ENCODE measurements at places on chromosomes 16 and 17.

DNA sequence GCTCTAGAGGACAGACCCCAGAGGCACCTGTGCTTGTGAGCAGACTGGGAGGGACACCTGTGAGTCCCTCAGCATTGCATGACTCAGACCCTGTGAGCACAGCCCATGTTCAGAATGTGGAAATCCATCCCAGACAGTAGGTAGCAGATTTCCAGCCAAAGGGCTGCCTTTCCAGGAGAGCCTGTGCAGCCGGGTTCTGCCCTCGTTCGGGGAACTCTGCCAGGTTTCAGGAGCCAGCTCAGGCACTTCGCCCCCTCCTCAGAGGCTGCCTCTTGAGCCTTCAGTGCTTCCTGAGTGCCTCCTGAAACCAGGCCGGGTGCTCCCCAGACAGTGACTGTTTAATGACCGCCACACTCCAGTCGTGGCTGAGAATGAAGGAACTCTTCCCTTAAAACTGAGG lies 23.3 kb upstream of the SDR42E2 start:
- DNase-seq: no peak

DNA sequence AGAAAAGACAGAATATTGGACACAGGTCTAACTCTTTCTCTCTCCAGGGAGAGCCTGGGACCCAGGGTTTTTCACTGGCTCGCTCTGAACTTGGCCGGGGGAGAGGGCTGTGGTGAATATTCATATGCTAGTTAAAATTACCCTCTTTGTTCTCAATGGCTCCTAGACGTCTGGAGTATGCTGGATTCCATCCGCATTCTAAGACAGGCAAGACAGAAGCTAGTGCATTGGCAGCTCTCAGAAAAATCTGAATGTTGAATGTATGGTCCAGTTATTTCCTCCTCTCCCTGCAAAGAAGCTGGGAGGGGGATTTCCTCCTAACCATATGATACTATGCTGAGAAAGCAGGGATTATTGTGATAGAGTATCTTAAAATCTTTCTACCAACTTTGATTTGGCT lies 5.6 kb upstream of the KRT34 start:
- no peak for DNase-seq

- no peak for DNase-seq
Measured at GRCh38 chr17:65230040-65230439, 92.9 kb downstream of the RGS9 start.

GRCh38 chr17:80330276-80330675 lies 69.6 kb downstream of the RNF213 start:
- DNase-seq: no peak

DNA sequence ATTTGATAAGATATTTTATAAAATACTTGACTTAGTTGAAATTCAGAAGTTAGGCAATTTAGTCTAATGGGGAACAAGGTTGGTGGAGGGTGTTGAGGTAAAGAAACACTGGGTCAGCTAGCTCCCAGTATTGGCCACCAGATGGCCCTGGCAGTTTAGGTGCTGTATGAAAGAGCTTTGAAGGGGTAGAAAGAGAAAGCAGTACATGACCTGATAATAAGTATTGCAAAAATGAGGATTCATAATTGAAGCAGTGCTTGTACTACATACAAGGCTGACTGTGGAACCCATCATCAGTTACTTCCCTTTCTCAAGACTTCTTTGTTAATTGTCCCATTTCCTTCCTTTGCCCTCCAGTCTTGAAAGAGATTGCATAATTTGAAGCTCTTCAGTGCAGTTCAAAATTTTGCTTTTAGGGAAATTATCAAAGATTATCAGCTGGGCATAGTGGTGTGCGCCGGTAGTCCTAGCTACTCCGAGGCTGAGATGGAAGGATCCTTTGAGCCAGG lies 29.4 kb downstream of the TANC2 start:
- DNase-seq: no peak

DNA sequence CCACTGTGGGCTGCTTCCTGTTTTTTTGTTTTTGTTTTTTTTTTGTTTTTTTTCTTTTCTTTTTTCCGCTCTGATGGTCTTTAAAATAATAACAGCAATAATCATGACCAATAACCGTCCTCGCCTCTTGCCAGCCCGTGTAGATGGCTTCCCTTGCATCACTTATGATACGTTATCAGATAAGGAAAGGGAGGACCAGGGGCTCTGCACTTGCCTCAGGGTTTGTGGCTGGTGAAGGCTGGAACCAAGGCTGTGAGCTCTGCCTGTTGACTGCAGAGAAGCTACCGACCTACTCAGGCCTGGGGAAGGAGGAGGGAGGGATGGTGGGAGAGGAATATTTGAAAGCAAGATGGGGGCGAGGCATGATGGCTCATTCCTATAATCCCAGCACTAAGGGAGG lies 114.0 kb upstream of the SDK2 start:
- no peak for DNase-seq

DNA sequence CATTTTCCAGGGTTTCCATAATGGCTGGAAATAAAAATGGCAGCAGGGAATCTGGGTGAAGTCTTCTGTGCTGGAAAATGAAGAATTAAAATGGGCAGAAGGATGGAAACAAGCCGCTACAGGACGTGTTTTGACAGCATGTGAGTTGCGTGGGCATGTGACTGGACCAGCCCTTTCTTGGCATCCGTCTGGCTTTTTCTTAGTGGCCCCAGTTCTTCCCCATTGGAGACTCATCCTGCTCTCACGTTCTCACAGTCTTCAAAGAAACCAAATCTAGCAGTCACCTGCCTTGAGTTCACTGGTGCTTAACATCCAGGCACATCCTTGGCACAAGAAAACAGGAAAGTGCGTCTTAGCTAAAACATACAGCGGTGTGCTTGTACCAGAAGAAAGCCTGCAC lies 180.2 kb upstream of the CACNG5 start:
- DNase-seq: no peak

DNA sequence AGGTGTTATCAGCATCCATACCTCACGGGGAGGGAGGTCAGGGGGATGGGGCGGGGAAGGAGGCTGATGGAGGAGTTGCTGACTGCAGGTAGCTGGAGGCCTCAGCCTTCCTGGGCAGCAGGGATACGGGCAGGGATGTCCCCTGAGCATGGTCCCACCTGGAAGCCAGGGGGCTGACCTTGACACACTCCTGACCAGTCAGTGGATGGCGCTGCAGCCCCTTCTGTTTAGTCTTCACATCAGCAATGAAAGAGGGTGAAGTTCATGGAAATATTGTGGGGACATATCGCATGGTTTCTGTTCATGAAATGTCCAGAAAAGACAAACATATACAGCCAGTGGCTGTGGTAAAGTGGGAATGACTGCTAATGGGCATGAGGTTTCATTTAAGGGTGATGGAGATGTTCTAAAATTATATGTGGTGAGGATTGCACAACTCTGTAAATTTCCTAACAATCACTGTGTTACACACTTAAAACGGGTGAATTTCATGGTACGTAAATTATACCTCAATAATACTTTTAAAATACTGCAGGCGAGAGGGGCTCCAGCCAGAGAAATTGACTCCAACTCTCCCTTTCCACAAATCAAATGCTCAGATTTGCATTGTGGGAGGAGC lies 489.6 kb downstream of the CDH13 start:
- DNase-seq: no peak

- DNase-seq: no peak
Measured at GRCh38 chr16:23502466-23502865, 7.8 kb downstream of the GGA2 start.

- no peak for DNase-seq
Measured at GRCh38 chr16:85027958-85028684, 526 bp downstream of the KIAA0513 start.

- no peak for DNase-seq
Measured at GRCh38 chr17:34822007-34822739, 139.1 kb downstream of the CCT6B start.

DNA sequence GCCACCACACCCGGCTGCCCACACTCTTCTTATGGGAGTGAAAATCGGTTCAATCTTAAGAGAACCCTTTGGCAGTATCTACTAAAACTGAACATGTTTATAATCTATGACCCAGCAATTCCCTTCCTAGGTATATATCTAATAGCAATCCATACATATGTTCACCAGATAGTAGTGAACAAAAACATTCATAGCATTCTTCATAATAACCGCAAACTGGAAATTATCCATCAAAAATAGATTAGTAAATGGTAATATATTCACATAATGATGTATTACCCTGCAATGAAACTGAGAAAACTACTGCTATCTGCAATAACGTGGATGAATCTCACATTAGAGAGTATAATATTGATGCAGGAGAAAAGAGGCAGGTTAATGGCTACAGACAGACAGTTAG lies 23.1 kb downstream of the COPRS start:
- no peak for DNase-seq

DNA sequence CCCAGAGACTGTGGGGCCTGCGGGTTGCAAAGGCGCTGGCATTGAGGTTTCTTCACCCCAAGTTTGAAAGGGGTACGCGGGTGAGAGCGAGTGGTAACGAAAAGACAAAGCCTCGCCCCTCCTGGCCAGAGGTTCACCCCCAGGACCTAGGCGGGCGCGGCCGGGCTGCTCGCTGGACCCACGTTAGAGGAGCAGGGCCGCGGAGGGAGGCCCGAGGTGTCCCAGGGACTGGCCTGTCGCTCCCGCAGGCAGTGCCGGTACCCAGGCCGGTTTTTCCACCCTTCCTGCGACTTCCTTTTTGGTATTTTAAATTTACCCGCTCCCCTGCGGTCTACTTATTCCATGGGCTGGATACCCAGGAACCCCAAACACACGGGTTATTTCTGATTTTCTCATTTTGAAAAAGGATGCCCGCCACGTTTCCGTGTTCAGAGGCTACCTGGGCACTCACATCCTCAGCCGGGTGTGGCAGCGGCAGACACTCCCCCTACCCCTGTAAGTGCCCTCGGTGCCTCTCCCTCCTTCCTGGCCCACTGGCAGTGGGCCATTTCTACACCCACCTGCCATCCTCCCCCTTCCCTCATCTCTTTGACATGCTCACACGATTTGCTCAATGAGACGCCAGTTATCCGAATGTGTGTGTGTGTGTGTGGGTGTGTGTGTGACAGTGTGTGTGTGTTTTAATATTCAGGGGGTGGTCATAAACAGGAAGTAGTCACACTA lies 1.6 kb upstream of the FOXL1 start:
- DNase-seq: no peak

GRCh38 chr17:3754458-3755334 lies 31.0 kb downstream of the HASPIN start:
- no peak for DNase-seq
